ENCODE measurements at places on chromosomes 12 and 14.

- DNase-seq = no peak
Observed at GRCh38 chr14:51776102-51776894, 84.1 kb upstream of the GNG2 start.

- no peak for DNase-seq
Observed at GRCh38 chr14:72027061-72027460, 94.8 kb downstream of the RGS6 start.

GRCh38 chr14:69137416-69137815, 15.5 kb downstream of the DCAF5 start:
- no peak for DNase-seq

GRCh38 chr14:73696466-73697400, 17.5 kb downstream of the PNMA1 start:
- no peak for DNase-seq

DNA sequence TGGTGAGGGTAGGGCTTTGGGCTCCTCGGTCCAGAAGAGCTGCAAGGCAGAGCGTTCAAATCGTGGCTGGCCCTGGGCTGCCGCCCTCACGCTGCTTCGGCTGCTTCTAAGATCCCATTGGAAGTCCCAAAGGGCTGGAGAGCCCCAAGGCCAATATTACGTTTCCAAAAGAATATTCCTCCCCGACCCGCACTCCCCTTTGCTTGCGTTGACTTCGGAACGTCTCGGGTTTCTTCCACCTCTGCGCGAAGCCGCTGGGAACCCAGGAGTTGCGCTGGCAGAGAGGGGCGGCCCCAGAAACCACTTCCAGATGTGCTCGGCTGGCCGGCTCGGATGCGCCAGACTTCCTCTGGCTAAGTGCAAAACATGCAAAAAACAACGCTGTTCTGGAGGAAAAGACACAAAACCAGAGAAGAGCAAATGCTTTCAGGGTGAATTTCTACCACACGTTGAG, at the start of gene GLT8D2:
GLT8D2 (minus strand) TSS at position 285 of the 454 bp plus-strand sequence. CDS start 30,539 bp downstream, outside the sequence.
- DNase-seq = no peak

GRCh38 chr12:27523642-27524493, at the start of gene PPFIBP1:
Gene PPFIBP1, plus strand, starts transcription at chr12:27524206. Its CDS starts 109,191 bp downstream, at chr12:27633397.
- peak; percentile 97 for DNase-seq

GRCh38 chr12:26713885-26714383, 119.1 kb downstream of the ITPR2 start:
- no peak for DNase-seq

DNA sequence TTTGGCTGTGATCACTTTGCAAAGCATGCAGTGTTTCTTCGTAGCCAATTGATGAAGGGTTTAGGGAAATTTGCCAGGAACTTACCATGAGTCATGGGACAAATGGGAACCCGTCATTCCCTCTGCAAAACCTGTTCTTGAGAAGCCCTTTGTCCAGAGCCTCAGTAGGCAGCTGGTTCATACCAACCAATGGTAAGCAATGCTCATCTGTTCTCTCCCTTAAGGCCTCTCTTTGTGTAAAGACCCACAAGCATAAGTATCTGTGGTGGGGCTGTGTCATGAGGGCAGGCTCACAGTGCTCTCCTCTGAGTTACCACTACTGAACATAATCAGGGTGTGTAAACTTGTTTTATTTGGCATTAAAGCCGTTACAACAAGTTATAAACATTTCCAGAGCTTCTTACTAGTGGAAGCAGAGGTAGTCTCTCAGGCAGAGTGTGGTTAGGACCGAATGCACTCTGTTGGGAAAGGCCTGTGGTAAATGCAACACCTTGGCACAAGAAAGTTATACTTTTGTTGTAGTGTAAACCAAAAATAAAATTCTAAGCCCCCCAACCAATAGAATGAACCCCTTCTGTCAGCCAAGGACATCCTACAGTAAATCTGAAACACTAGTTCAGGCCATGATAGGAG, 119.8 kb downstream of the SINHCAF start:
- DNase-seq = no peak

DNA sequence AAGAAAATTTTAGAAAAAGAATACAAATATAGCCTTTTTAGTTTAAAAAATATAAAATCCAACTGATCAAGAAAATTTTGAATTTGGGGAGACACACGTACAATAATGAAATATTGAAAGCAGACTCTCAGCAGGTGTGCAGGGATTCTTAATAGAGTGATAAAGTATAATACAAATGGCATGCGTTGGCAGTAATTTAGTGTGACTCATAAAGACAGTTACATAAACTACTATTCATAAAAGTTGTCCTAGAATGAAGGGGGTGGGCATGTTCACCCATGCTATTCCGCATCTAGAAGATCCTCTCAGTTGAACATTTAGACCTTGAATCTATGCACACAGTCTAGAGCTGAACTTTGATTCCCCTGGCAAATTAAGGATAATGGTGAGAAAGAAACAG, 200.4 kb upstream of the AVPR1A start:
- DNase-seq = no peak

- DNase-seq = no peak
Observed at GRCh38 chr14:70830998-70831781, 21.9 kb upstream of the MAP3K9 start.

DNA sequence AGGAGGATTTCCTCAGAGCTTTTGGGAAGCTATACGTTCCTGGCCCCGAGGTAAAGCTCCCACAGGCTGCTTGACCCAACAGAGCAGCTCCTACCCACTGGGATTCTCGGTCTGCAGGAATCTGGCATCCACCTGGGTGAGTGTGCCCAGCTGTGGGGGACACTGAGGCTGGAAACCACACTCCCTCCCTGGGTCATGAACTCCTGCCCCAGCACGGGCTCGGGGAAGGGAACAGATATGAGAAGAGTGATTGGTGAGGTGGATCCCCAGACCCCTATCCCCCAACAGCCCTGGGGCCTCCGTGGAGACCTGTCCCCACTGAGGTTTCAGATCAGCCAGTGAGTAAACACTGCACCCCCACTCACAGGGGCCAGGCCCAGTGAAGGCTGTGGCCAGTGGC, 3.3 kb downstream of the FAIM2 start:
- DNase-seq = no peak

DNA sequence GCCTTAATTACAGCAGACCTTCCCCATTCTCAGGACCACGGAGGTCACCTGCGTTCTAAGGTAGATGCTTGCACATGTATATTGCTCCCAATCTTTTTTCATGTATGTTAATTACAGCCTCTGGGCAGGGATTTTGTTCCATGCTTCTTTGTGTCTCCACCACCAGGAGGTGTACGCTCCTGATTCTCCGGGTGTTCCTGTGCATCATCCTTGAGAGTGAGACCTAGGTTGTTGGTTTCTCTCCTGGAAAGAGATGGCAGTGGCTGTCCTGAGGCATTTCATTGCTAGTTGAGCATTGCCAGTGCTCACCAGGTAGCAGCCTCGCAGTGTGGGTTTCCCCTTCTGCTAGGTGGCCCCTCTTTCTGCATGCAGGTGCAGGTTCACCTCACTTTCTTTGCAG, 52.8 kb downstream of the KCNK13 start:
- no peak for DNase-seq

DNA sequence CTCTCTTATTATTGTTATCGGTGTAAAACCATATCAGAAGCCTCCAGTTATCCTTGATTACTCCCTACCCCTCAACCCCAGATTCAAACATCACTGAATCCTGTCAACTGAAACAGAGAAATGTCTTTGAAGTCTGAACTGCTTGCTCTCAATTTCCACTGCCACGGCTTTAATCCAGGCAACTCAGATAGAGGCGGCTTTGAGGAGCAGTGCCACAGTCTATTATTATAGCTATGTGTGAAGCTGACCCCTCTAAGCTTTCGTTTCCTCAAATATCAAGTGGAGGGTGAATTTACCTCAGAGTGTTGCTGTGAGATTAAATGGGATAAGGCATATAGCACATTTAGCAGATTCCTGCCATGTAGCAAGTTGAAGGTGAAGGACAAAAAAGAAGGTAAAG, 49.0 kb upstream of the PDE3A start:
- DNase-seq = no peak

DNA sequence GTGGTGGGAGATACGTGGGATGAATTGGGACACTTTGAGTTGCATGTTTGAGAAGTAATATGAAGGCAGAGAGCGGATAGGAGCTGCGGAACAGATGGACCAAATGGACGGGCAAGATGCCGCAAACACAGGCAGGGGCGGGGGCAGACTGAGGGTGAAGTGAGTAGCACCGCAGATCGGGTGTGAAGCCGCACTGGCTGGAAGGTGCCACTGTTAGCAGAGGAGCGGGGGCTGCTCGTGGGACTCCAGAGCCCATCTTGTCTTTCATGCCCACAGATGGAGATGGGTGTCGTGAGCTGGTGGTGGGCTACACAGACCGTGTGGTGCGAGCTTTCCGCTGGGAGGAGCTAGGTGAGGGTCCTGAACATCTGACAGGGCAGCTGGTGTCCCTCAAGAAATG, 7.3 kb downstream of the ITFG2 start:
- DNase-seq = no peak

GRCh38 chr12:104649217-104649824, 192.6 kb downstream of the CHST11 start:
- no peak for DNase-seq

DNA sequence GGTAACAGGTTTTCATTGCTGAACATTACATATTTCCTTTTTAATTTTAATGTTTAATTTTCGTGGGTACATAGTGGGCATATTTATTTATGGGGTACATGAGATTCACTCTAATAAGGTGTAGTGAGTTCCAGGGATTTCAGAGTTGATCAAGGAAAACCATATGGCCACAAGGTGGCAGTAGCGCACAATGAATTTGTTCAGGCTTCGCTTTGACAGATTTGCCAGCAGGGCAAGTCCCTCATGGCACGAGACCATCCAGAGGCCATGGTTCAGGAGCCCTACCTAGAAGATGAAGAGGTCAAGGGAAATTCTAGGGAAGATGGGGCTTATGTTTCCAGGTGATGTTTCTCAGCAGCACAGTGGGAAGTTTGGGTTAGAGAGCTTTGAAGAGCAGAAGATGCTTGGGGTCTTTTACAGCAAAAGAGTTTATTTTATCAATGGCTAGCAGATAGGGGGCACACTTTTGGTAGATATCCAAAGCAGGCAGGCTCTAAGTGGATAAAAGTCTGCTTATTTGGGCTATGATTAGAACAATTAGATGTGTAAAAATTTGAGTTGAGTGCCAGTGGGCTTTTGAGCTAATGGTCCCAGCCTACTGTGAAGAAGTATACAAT, 1004.4 kb downstream of the AACS start:
- no peak for DNase-seq

DNA sequence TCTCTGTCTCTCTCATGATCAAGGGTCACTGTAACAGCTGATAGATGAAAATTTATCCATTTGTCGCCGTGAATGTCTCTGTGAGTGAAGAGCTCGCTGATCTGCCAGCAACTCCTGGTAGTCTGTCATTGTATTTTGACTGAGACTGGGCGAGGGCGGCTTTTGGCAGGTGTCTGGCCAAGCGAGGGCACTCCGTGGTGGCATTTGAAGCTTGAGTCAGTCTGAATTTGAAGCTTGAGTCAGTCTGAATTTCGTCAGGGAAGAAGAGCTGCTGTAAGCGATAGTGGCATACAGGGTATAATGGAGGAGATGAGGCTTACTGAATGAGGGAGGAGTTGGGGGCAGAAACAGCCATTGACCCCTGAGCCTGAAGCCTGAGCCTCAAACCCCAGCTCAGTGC, 56.8 kb upstream of the FAM181A start:
- DNase-seq = no peak

GRCh38 chr12:72444566-72444965, 172.4 kb downstream of the TRHDE start:
- no peak for DNase-seq

GRCh38 chr12:12689647-12690300, 6.2 kb downstream of the GPR19 start:
- DNase-seq = no peak

DNA sequence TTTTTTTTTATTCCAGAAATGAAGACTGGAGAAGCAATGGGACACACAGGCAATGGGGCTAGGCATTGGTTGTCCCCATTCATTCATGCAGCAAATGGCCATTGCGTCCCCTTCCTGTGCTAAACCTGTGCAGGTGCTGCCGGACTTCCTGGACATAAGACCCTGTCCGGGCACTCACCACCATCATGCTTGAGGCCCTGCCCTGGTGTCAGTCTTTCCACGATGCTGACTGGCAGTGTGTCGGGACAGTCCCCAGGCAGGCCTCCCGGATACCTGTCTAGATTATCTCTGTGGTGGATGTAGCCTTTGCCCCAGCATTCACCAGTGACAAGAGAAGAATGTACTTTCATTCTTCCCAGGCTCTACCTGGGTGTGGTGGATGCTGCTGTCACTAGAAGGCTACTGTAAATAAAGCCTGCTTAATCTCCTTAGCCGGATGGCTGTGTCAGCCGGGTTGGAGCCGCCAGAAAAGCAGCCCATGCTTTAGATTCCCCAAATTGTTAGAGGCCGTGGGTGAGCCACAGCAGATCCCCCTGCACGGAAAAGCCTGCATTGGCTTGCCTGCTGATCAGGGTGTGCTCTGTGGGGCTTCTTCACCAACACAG, 94.5 kb upstream of the PARP11 start:
- DNase-seq = no peak

GRCh38 chr14:59920378-59920683, 387 bp downstream of the LRRC9 start:
- DNase-seq = no peak

DNA sequence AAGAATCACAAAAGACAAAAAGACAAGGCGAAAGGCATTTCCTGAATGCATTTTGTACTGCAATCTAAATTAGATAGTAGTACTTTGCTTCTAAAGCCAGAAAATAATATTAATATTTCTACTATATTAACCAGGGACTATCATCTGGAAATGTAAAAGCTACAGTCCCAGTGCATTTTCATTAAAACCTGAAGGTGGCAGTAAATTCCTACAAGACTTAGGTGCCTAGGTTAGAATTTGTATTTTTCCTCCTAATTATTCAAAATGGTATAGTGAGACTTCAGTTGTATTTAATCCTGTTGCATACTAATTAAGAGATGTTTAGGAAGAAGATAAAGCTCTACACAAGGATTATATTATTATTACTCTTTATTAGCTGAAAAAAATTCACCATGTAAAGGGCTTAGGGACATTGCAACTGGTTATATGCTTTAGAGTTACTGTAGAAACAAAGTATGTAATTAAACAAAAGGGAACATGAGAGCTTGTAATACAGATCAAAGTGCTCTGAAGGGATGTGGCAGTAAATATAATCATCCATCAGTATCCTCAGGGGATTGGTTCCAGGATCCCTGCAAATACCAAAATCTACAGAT, 53.6 kb downstream of the BRMS1L start:
- no peak for DNase-seq

- DNase-seq = no peak
Observed at GRCh38 chr14:68236582-68237458, 417.2 kb downstream of the RAD51B start.

GRCh38 chr12:91177381-91177780, 5.2 kb downstream of the DCN start:
- no peak for DNase-seq

DNA sequence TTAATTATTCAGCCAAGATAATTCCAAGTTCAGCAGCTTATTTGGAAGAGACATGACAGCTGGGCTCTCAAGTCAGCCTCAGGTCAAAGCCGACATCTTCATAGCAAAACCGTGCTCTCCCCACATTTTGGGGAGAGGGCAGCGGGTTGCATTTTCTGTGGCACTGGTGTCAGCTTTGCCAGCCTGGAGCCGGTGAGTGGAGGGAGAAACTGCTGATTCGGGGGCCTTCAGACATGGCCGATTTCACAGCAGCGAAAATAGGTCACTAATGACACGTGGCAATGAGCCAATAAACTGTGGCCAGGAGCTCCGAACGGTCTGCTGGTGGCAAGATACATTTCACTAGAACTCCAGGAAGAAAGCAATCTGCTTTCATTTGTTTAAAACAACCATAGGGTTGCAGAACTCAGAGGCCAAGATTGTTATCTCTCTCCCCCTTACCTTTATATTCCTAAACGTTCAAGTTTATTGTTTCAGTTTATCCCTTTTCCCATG, 173.2 kb downstream of the CAND1 start:
- DNase-seq = no peak
